ENCODE measurements at places on chromosomes 5 and 9.

GRCh38 chr5:140883927-140884697, 2.2 kb downstream of the PCDHA13 start:
- no peak for DNase-seq

DNA sequence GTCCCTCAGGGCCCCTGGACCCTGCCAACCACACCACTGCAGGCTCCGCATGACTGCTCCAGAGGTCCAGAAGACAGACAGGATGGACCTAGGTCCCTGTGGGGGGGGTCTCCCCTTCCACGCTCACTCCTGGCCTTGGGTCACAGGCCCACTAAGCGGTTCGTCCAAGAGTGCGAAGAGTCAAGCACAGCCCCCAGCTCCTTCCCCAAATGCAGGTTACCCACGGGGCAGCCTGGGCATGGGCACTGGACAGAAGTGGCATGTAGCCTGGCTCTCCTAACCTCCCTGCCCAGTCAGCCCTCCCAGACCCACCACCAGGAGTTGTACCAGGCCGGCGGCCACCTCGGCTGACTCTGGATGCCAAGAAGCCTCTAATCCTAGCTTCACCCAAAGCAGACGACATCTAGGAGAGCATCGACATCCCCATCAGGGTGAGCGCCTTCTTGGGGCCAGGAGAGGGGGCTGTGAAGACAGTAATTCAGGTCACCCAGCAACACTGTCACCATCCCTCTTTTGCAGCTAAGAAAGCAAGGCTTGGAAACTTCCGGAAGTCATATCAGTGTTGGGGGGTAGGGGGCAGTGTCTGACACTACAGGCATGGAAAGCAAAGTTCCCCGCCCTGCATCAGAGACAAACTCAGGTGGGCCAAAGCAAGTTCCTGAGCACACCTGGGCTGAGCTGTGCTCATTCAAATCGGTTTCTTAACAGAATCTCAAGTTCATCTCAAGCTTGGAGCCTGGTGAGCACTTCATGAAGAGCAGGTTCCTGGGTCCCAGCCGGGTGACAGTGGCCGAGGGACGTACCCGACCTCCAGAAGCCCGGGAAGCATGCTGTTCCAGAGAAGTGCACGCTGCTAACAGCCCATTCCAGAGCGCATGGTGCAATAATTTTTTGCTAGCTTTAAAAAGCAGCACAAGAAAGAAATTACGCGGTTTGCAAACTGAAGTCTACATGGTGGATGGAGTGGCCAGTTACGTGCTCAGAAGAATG, 68.7 kb downstream of the SEMA4D start:
- no peak for DNase-seq

DNA sequence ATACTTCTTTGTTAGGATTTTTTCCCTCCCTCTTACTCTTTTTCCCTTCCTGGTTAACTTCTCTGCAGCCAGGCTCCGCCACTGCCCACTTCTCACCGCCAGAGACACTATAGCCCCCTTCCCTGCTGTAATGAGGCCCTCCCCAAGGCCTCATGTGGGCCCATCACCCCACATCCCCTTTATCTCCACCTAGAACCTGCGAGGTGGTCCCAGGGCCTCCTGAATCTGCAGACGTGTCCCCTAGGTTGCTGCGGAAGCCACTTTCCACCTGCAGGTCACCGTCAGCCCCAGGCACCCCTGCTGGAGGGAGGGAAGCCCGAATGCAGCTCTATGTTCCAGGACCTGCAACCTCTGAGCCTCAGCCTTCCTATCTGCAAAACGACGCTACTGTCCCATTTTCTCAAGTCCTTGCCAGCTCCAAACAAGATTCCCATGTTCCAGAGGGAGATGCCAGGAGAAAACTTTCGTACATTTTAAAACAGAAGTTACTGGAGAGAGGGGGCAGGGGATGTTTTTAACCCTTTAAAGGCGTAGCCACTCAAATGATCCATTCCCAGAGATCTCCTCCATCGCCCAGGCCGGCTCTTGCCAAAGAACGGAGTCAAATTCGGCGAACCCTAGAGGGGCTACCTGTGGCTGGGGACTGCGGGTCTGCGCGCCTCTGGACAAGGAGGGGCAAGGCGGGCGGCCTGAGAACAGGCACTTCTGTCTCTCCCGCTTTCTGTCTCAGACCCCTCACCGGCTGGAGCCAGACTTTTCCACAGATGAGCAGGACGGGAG, 929 bp downstream of the SH3PXD2B start:
- DNase-seq: peak; percentile 73

- no peak for DNase-seq
Observed at GRCh38 chr5:82909771-82910170, 167.4 kb downstream of the TMEM167A start.

DNA sequence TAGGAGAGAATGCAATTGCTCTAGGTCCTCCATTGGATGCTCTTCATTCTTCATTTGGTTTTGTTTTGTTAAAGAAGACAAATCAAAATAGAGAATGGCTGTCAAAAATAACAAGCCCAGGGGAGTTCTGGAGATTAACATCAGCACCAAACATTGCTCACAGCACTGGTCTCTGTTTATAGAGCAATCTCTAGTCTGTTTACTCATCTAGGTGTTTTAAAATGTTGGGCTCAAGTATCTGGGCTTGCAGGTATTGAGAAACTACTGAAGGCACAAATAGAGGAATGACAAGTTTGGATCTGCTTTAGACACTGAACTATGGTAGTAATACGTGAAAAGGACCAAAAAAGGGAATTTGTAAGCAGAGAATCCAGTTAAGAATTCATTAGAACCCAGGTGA, 77.0 kb upstream of the TMC1 start:
- DNase-seq: no peak

DNA sequence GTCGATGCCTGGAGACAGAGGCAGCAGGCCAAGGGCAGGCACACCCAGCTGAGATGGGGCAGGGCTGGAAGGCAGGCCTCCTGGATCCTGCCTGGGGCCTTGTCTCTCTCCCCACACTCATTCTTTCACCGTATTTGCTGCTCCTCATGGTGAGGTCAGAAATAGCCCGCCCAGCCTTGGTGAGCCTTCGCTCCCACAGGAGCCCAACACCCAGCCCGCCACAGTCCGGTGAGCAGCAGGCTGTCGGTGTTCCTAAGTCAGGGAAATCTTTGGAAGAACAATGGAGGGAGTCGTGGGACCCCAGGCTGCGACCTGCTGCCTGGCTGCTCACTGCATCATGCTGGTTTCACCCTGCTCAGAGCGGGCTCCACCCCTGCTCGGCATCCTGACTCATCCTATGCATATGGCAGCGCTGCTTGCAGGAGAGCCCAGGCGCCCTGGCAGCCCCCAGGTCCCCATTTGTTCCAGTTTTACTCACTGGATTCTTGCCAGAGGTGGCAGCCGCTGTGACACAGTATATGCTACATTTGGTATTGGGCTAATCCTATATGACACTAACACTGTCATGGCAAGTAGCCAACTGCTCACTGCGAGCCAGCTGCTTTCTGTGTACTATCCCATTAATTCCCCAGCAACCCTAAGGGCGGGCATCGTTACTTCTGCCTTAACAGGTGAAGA, 53.2 kb upstream of the NCS1 start:
- peak; percentile 80 for DNase-seq

DNA sequence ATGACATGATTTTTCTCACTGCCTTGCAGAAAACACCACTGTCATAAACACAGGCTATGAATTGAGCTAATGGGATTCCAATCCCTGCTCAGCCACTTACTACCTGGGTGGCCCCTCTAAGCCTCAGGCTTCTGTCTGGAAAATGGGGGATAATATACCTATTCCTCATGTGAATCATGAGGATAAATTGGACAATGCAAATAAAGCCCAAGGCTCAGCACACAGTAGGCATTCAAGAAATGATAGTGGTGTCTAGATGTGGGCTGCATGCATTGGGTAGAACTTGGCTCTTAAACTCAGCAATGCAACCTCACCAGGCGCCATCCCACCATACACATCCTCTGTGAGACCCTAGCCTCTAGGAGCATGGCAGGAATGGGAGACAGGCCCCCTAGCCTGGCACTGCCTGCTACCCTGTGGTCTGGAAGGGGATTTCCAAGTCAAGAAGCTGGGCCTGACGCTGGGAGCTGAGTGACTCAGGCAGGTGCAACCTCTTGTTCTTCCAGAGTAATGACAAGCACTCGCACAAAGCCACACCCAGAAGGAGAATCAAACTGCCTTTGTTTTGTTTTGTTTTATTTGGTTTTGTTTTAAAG, 2.3 kb upstream of the TNIP1 start:
- DNase-seq: peak; percentile 49

DNA sequence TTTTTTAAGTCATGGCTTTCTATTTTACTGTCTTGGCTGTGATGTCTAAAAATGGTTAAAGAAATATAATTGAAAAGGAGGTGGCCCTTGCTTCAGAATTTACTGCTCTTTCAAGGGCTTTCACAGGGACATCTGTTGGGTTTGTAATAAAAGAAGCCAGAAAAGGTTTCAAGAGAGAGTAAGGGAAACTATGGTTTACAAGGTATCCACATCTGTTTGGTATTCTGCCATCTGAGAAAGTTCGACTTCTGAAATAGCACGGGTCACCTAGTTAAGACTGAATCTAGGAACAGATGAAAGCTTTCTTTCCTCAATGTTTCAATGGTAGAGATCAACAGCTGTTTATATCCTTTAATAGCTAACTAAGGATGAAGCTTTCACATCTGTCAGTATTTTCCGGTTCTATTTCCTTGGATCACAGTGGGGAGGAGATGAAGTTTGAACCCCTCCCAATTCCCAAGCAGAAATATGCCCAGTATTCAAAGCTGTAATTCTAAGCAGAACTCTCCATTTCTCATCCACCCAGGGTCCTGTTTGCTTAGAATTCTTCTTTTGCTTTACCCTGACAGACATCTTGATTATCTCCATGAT, 72.8 kb upstream of the IFNK start:
- no peak for DNase-seq

DNA sequence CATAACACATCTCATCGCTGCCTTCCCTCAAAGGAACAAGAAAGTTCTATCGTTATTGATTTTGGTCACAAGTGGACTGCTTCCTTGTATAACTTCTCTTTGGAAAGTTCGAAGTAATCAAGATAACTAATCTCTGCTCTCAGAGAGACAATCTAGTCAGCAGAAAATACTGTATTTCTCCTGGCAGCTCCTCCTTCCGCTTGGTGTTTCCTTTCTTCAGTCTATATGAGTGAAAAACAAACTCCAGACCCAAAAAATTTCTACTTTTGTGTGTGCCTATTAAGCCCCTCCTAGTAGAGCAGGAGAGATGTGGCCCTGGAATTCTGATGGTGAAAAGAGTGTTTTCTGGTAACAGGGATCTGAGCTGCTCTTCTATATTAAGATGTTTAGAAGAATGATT, 24.5 kb downstream of the OSTF1 start:
- no peak for DNase-seq

- DNase-seq: no peak
Observed at GRCh38 chr5:103503066-103503465, 59.5 kb downstream of the NUDT12 start.

DNA sequence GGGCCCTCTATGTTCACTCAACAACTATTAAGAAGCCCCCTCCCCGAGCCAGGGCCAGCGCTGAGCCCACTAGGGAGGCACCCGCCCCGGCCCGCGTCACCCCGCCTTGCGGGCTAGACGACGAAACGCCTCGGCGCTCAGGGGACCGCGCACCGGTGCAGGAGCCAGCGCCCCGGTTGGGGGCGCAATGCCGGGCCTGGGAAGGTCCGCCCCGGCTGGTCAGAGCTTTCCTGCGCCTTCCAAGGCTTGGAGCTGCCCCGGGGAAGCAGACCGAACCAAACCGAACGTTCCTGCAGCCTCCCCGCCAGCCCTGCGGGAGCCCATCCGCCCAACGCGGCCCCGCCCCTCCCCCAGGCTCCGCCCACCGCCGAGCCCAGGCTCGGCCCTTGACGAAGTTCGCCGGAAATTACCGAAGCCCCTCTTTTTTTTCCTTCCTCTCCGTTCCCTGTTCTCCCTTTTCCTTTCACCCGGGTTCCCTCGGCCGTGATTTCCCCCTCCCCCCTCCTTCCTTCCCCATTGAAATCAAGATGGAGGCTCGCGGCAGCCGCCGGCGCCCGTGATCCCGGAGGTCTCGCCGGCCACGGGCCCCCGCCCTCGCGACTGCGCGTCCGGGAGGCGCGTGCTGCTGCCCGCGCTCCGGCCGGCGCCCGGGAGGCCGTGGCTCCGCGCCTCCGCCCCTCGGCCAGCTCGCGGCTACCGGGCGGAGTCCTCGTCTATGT, at the start of gene TRIO:
Gene TRIO, plus strand, starts transcription at position 516 of the 719 bp plus-strand sequence. CDS start 384 bp downstream, outside the sequence.
- peak; percentile 85 for DNase-seq

DNA sequence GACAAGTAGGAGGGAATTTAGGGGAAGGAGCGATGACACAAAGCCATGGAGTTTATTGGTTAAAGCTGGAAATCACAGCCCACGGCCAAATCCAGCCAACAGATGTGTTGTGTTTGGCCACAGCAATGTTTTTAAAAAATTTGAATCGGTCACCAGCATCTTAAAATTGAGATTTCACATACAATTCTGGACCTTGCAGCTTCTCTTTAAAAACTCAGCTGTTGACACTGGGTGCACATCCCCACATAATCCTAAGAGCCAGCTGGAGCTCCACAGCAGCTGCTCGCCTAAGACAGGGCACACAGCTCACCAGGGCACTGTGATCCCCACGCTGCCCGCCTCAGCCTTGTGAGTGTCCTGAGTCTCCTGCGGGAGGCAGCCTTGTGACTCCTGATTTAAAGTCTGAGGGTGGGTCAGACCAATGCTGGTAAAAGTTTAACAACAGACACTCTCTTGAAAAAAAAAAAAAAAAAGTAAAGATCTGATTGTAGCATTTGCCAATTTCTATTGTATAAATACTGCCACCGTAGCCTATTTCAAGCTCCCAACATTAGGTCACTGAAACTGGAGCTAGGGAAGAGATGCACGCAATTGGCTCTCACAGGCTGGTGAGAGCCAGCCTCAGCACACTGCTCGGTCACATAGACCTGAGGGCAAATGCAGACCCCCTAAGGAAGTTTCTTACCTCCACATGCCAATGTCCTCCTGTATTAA, 124.8 kb downstream of the HSD17B3 start:
- peak; percentile 55 for DNase-seq

- DNase-seq: no peak
Observed at GRCh38 chr5:594226-594860, 17.8 kb upstream of the CEP72 start.

- DNase-seq: no peak
Observed at GRCh38 chr9:105243015-105243686, 1.3 kb upstream of the SLC44A1 start.

DNA sequence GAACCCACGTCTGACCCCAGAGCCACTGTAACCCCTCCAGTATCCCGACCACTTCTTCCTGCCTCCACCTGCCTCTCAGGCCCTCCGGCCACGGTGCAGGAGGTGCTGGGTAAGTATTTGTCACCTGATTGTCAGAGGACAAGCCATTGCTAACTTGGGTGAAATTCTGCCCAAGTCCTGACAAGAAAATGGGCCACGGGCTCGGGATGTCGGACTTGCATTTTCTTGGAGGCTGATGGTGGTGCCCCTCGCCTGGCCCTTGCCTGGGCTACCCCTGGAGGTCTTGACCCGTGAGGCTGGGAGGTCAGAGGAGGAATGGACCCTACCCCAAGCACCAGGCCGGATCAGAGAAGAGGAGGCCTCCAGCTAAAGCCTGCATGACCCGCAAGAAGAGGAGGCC, 149.7 kb upstream of the COL5A1 start:
- no peak for DNase-seq

GRCh38 chr9:29332789-29333188, 1759.5 kb upstream of the C9orf72 start:
- DNase-seq: peak; percentile 61
